Activated naive CD8-positive, alpha-beta T cell treated with anti-CD3 and anti-CD28 coated beads for 36 hours (primary cell): ENCODE measurements at places on chromosomes 12 and 14. TPM values are rescaled to one million over a fixed set of nuclear protein-coding genes. Genes with fewer than 3 reads are reported as not detected.

CD163L1 gene
- total RNA-seq = not detected

VRTN gene
- not detected for total RNA-seq

GRCh38 chr12:3493043-3493858 lies 2.2 kb downstream of the PRMT8 start:
- no peaks in the 10 kb centered on the region for H3K36me3 ChIP-seq
- H3K27me3 ChIP-seq = peaks cover 72% of the 10 kb centered on the region
- H3K4me1 ChIP-seq = peaks cover 5% of the 10 kb centered on the region
- DNase-seq = no peak
- H3K4me3 ChIP-seq = no peak overlapping the region
- no peak overlapping the region for H3K27ac ChIP-seq

- DNase-seq = no peak
- H3K36me3 ChIP-seq = no peaks in the 10 kb centered on the region
- no peak overlapping the region for H3K27ac ChIP-seq
- H3K4me1 ChIP-seq = no peaks in the 10 kb centered on the region
- H3K27me3 ChIP-seq = no peaks in the 10 kb centered on the region
Observed at GRCh38 chr12:100238801-100239200, 28.1 kb downstream of the DEPDC4 start.

DNA sequence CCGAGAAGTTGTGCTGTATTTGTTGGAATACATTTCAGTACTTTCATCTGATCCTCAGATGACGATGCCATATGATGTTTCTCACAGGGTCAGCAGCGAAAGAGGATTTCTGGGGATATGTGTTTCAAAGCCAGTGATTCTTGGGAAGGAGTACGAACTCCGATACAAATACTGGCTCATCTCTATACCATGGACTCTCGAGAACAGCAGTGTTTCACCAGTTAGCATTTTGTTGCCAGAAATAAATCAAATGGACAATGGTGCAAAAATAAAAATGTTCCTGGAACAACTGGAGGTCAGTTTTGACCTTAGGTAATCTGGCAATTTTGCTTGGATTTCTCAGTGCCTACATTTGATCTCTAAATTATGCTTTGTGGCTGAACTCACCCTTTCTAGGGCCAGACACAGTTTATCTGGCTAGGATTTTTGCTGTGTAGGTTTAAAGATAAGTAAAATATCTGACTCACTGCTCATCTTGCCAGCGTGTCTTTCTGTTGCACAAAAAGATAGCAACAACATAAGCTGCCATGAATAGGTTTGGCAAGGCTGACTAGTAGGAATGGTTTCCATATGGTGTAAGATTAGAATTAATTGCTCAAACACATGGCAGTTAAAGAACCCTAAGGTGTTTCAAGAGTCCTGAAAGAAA lies 11.0 kb upstream of the MGP start:
- H3K4me3 ChIP-seq = no peak overlapping the region
- H3K27me3 ChIP-seq = no peaks in the 10 kb centered on the region
- no peaks in the 10 kb centered on the region for H3K4me1 ChIP-seq
- no peak overlapping the region for H3K27ac ChIP-seq
- no peaks in the 10 kb centered on the region for H3K36me3 ChIP-seq
- no peak for DNase-seq
